ENCODE measurements at places on chromosomes 2 and 18. TPM values are rescaled to one million over a fixed set of nuclear protein-coding genes. Genes with fewer than 3 reads are reported as not detected.

RGPD4 gene
- total RNA-seq, result not detected

UPP2 gene
- total RNA-seq, result not detected

RNU2-63P gene
- not detected for total RNA-seq

AUP1 gene
- total RNA-seq, result 95.4 TPM

NEU4 gene
- total RNA-seq, result not detected

HOXD8 gene
- total RNA-seq, result not detected

DNA sequence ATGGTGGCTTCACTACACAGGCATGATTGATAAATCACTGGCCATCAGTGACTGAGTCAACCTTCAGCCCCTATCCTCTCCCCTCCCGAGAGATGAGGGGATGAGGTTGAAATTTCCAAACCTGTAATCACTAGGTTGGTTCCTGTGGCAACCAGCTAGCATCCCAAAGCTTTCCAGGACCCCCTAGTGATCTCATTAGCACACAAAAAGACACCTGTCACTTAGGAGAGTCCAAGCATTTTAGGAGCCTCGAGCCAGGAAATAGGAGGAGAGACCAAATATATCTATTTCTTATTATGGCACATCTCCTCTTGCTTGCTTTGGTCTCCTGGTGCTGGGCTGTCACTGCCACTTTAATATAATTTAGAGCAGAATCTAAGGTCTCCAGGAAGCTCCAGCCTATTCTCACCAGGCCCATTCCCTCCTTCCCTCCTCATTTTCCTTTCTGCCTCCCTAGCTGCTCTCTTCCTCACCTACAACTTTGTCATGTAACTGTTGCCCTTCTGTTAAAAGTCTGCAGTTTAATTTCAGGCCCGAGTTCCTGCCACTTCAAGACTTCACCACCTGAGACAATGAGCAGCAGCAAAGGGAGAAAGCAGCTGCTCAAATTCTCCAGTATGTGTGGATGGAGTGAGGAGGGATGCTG, 33.2 kb upstream of the NAB1 start:
- no peak for DNase-seq

GRCh38 chr2:10966741-10967140, 55.0 kb downstream of the KCNF1 start:
- DNase-seq, result no peak

- DNase-seq, result peak; percentile 61
These were observed 30.1 kb upstream of the ZNF516 start for GRCh38 chr18:76524900-76525698.

- DNase-seq, result no peak
These were observed 350.8 kb upstream of the ID2 start for GRCh38 chr2:8331068-8331467.

DNA sequence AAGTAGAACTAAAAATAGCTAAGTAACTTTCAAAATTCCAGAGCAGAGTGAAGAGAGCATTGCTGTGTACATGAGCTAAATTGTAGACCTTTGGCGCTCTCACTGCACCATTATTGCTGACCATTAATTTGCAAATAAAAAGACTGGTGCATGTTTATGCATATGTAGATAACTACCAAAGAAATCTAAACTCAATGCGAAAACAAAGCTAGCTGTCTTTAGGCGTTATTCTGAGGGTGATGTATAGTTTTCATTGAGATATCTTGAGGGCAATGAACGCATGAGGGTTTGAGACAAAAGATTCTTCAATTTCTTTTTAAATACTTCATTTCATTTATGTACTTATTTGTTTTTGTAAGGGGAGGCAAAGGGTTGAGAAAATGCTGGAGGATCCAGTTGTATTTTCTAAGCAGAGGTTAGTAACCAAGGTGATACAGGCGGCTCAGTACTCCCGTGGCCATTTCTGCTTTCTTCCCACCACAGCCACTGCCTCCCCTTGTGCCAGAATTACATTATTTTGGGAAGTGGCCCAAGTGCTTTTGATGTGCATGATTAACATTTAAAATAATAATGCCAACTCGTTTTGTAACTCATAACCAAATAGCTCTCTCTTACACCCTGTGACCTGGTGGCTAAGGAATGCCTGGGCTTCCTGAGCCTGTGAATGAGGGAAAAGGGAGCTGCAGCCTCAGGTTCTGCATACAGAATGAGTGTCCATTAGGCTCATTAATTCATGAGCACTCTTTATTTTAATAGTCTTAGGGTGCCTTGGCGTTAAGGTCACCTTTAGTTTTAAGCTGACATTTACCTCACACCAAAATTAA, 797.8 kb upstream of the GYPC start:
- no peak for DNase-seq

DNA sequence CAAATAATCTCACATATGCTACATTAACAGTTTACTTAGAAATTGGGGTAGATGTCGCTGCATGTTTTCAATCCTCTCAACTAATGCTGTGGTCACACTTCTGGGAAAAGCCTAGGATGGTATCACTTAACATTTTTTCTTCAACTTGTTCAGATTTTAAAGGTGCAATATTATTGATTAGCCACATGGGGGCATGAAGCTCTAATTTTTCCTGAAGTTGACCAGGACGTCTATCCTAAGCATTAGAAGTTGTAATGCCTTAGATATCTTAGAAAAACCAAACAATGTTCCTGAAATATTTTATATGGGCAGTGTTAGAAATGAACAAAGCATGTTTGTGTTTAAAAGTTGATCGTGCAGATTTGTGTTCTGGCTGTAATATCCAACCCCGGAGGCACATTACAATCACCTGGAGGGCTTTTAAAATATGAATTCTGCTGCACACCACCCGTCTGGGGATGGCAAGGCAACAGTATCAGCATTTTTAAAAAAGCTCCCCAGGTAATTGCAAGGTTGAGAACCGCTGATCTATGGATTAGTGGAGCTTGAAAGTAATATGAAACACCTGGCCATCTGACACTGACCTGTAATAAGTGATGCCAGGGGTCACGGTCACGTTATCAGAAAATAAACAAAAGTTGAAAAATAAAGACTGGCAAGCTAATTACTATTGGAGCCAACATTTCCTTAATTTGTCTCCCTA, 100.5 kb upstream of the LMAN1 start:
- peak; percentile 50 for DNase-seq

DNA sequence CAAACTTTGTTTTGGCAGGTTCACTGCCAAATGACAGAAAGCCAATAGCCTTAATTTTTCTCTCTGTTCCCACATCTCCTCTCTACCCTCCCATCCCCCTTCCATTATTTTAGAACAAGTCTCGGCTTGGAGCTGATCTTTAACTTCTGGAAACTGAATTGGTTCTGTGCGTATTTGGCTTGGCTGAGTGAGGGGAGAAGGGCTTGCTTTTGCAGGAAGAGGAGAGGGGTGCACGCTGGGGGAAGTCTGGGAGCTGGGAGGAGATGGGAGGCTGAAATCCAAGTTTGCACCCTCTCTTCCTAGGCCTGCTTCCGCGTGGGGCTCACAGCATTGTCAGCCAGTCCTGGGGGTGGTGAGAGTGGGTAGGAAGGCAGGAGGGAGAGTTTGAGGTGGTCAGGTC, 176.1 kb upstream of the SPRED2 start:
- no peak for DNase-seq
